ENCODE measurements at places on chromosomes 5 and 9.

GRCh38 chr5:17336054-17336453 lies 118.6 kb downstream of the BASP1 start:
- no peak for DNase-seq

DNA sequence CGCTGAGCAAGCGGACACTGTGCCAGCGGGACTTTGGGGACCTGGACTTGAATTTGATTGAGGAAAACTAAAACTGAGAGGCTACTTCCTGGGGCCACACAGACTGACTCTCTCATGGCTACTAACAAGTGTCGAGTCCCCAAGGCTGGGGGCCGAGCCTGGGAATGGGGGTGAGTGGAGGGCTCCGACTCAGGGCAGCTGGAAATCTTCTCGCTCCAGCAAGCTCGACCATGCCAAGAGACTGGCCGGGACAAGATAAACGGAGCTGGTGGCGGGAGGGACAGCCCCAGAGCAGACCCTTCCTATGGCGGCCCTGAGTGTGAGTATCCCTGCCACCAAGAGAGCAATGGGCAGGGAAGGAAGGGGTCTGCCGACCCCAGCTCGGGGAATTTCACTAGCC lies 5.6 kb upstream of the KDM3B start:
- no peak for DNase-seq

DNA sequence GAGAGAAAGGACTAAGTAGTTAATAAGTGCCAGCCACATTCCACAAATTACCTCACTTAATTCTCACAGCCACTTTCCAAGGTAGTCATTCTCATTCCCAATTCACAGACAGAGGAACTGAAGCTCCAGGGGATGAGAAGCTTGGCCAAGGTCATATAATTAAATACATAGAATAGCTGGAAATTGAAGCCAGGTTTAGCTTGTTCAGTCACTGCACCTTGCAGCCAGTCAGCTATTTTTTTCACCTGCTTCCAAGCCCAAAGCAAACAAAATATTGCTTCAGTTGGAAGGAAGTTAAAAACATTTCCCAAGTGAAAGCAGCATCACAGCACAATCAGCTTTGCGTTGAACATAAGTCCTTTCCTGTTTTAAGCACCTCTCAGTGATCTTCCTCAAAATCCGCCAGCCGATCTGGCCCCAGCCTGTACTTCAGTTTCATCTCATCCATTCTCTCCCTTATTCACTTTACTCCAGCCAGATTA lies 4.8 kb downstream of the ALDH1A1 start:
- DNase-seq: no peak

GRCh38 chr9:121700165-121700831 lies 48.9 kb downstream of the DAB2IP start:
- DNase-seq: peak; percentile 33

DNA sequence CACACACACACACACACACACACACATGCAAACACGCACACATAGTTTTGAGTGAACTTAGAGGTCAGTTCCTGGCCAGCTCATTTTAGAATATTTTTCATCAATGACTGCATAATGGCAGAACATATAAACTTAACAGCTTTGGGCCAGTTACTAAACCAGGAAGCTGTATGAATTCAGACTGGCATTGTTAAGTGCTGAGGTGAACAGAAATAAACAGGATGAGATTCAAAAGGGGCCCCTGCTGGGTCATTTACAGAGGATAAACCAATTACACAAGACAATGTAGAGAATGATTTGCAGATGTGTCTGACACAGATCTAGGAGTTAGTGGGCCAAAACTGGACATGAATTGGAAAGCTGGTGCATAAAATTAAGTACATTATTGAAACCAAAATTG lies 44.6 kb downstream of the MARCHF11 start:
- no peak for DNase-seq

GRCh38 chr5:14809369-14810155 lies 62.0 kb downstream of the ANKH start:
- DNase-seq: peak; percentile 90

- DNase-seq: no peak
These were observed 202.2 kb upstream of the RPS23 start for GRCh38 chr5:82480331-82480730.

DNA sequence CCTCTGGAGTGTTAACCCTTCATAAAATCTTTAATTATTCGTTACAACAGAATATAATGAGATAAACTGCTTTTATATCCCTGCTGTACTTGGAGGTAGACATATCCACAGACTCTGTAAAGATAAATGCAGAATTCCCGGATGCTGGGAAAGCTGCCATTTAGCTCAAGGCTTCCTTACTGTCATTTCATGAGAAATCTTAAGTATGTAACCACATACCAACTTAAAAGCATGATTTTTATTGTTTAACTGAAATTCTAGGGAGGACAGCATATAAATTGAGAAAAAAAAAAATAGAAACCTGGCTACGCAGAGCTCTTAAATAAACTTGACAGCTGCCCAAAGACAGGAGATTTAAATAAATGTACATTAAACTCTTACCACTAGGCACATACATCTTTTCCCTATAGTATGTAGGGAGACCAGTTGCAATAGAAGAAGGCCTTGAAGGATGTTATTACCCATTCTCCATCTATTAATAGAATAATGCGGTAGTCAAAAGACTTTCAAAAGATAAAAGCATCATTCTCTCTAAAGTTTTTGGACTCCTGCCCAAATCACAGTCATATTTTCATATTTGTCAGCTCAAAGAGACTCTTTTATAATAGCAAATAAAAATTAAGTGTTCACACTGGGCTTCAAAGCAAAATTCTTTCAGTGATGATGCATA lies 373.8 kb downstream of the NDUFS4 start:
- DNase-seq: no peak

DNA sequence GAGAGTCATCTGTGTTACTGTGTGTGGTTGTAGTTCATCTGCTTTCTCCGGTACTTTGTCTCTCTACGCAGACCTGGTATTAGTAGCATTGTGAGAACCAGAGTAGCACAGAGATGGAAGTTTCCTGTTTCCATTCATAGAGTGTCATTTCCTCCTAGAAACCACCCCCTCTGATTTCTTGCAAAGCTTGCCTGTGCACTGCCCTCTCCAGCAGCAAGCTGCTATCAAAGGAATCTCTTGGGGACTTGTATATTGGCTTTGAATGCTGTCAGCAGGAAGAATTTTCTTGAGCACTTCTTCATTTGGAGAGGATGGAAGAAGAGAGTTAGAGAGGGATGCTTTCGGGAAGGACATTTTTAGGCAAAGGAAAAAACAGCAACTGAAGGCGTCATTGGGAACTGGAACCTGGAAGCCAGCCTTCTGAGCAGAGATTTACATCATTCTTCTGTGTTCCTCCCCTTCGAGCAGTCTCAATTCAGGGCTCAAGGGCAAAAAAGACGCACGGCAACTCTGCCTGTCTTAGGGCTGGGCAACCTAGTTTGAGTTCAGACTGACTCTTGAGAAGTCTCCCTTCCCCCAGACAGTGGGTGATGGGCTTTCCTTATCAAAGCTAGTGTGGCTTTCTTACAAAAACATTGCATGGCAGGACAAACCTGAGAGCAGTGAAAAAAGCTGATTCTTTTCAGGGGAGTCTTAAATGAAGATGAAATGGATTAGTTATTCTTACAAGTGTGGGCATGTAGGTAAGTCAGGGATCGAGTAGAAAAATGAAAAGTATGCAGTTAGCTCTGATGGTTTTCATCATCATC lies 226.3 kb downstream of the AOPEP start:
- DNase-seq: peak; percentile 15

- DNase-seq: no peak
These were observed 159.0 kb downstream of the TUSC1 start for GRCh38 chr9:25519286-25519685.

DNA sequence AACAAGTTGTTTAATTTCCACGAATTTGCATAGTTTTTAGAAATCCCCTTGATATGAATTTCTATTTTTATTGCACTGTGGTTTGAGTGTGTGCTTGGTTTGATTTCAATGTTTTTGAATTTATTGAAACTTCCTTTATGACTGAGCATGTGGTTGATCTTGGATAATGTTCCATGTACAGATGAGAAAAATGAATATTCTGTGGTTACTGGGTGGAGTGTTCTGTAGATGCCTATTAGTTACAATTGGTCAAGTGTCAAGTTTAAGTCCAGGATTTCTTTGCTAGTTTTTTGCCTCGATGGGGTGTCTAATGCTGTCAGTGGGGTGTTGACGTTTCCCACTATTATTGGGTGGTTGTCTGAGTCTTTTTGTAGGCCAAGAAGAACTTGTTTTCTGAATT lies 319.5 kb upstream of the ACTBL2 start:
- no peak for DNase-seq

GRCh38 chr5:16794269-16794913 lies 141.7 kb downstream of the MYO10 start:
- no peak for DNase-seq

GRCh38 chr5:18560602-18561001 lies 926.3 kb downstream of the TAF11L14 start:
- no peak for DNase-seq
